Posterior vena cava (tissue), 2 donors: ENCODE measurements at places on chromosomes 1 and 21.
A peak's percentile ranks its signal among the peaks of the same experiment; 100 is the strongest.

DNA sequence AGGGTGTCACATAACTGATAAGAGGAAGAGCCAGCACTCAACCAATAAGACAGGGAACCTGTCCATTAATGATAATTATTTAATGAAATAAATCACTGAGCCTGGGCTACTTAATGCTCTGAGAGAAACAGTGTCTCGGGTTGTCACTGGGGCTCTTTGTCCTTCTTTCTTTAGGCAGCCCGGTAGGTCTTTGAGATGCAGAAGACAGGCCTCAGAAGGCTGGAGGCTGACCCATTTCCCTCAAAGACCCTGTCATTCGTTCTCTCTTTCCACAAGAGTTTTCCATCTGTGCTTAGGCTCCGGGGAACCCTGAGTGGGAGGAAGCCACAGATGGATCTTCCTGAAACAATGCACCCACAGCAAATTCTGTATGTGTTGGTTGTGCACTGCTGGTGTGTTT lies 68.2 kb downstream of the BRINP2 start:
- DNase-seq = no peak

DNA sequence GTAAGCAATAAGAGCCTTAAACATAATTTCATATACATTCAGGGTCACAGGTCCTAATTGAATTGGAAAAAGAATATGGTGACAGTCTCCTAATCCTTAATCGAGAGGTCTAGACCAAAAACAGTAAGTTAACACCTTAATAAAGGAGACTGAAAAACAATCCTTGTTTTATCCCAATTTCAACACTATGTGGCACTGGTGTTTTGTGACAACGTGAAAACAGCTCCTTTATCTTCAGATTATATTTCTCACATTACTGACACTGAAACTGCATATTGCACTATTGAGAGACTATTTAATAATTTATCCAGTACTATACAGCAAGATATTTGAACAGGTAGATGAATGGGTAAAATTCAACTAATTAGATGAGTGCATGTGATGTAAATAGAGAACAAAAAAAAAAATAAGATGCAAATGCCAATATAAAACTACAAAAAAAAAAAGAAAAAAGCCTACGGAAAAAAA lies 34.1 kb downstream of the TP53BP2 start:
- no peak for DNase-seq

- DNase-seq = no peak
Observed at GRCh38 chr1:2825487-2826189, 24.1 kb upstream of the TTC34 start.

DNA sequence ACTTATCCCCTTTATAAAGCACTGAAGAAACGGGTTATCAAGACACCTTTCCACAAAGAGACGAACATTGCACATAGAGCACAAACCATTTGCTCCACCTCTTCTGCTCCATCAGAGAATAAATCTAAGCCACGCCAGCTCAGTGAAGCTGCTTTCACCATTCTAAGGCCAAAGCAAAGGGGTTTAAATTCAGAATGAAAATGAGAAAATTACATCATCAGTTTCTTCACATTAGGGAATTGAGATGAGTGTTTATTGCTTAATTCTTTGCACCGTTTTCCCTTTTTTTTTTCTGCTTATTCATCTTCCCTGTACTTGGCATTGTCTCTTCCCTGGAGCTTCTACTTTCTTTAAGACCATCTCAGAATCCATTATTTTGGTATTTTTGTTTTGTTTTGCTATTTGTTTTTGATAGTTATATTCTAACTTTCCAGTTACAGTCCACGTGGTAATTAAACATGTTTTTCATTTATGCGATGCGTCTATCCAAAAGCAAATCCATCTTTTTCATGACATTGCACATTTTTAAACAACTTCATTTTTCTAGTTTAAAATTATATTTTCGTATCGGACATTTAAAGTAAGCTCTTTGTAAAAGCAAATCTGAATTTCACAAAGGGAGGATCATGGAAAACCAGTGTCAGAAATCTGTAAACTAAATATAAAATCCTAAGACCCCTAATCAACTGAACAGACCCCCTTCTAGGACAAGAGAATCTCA lies 1.9 kb upstream of the OR2T34 start:
- DNase-seq = no peak

- peak; percentile 70 for DNase-seq
Observed at GRCh38 chr21:42338729-42339715, 11.8 kb downstream of the TFF2 start.

GRCh38 chr1:201021630-201022492 lies 1.7 kb downstream of the KIF21B start:
- no peak for DNase-seq

DNA sequence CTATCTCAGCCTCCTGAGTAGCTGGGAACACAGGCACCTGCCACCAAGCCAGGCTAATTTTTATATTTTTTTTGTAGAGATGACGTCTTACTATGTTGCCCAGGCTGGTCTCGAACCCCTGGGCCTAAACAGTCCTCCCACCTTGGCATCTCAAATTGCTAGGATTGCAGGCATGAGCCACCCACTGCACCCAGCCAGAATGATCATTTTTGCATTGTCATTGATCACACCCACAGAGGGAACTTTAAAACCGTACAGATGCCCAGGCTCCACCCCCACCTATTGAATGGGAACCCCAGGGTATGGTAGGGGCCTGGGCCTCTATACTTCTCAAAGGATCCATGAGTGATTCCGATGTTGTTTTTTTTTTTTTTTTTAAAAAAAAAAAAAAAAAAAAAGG lies 36.7 kb downstream of the ETNK2 start:
- DNase-seq = no peak

GRCh38 chr1:45152126-45152525 lies 54.3 kb downstream of the ZSWIM5 start:
- DNase-seq = no peak

GRCh38 chr1:156419854-156420204 lies 50.8 kb downstream of the RHBG start:
- DNase-seq = no peak

DNA sequence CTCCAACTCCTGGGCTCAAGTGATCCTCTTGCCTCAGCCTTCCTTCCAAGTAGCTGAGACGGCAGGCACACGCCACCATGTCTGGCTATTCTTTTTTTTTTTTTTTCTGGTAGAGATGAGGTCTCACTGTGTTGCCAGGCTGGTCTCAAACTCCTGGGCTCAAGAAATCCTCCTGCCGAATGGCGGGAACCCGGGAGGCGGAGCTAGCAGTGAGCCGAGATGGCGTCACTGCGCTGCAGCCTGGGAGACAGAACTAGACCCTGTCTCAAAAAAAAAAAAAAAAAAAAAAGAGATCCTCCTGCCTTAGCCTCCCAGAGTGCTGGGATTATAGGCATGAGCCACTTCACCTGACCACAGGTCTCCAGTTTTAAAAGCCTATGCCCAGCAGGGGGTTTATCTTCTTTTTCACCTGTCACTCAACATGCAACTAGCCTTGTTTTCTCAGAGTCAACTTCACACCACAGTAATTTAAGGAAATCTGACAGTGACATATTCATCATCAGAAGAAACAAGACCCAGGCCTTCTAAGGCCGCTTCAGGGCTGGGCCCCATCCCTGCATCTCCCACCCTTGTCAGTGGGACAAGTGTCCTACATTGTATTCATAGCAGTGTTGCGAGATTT lies 38.3 kb upstream of the GALNT2 start:
- no peak for DNase-seq

DNA sequence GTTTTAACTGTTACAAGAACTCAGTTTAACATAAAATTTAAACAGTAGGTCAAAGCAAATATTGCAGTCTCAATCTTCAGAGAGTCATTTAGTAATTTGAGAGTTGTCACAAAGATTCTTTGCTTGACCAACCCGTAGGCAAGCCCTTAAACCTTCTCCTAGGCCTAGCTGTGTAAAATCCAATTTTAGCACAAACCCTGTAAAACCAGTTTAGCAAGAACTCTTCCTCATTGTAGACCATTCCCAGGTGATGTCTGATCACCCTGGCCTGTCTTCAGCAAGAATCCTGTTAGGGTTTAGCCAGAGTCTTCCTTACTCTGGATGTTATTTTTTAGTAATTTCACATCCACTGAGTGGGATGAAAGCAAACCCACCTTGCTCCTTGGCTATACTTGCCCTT lies 30.1 kb downstream of the LRIG2 start:
- no peak for DNase-seq

DNA sequence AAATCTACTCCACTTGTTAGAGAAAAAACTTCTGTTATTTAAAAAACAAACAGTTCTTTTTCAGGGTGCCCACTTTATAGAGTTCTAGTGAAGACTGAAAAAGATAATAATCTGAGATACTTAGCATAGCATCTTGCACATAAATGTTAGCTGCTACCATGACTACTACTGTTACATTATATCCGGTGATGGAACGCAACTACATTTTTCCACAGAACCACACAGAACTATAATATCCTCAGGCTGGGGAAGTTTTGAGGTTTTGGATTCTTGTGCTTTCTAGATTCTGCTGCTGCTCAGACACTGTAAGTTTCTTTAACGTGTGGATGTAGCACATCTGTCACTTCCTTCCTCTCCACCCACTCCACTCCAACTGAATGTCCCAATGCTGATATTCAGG lies 110.3 kb downstream of the PTPN14 start:
- DNase-seq = no peak

GRCh38 chr1:105655032-105655431 lies 1401.4 kb upstream of the PRMT6 start:
- no peak for DNase-seq

DNA sequence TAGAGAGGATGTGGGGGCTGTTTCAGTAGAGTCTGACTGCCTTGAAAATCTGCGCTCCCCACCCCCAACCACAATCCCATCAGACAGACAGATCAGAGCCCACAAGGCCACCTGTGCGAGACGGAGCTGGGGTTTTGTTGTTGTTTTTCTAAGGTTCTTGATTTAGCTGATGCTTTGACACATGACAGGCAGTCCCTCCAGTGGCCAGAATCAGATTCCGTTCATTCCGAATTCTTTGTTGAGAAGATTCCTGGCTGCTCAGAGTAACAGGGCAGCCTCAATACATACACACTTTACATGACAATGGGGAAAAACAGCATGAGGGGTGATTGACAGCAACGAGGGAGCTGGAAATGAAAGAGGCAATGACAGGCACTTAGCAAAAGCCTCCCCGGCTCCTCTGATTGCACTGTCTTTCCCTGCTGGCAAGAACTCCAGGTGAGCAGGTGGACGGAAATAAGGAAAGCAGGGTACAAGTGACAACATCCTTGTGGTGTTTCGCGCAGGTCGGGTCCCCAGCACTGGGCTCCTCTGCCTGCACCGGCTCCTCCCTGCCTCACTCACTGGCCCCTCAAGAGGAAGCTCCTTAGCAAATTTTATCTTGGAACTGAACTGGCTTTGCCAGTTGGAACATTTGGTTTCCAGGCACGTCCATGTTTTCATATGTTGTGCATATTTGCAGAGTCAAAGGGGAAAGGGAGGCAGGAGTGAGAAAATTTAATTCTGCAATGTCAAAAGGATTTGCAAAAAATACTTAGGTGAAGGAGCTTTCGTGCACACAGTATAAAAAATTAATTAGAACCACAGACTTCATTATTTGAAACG lies 148.7 kb downstream of the PGBD5 start:
- peak; percentile 62 for DNase-seq

DNA sequence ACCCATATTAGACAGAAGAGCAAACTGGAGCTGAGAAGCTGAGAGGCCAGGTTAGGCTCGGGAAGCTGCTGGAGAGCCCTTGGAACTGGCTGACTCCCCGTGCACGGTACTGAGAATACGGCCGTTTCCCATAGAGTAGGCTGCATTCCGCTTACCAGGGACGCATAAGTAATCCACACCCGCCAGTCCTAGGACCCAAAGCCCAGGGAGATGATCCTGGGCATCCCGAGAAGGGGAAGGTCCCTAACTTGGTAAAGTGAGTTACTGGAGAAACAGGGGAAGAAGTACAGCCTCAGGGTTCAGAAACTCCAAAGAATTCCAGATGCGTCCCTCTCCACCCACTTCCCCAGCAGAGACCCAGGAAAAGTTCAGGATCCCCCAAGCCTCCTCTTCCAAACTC lies 1.3 kb downstream of the LRRC38 start:
- DNase-seq = no peak

- DNase-seq = no peak
Observed at GRCh38 chr1:118209648-118210047, 24.6 kb upstream of the SPAG17 start.

GRCh38 chr1:201503397-201504176 lies 3.3 kb downstream of the CSRP1 start:
- no peak for DNase-seq

DNA sequence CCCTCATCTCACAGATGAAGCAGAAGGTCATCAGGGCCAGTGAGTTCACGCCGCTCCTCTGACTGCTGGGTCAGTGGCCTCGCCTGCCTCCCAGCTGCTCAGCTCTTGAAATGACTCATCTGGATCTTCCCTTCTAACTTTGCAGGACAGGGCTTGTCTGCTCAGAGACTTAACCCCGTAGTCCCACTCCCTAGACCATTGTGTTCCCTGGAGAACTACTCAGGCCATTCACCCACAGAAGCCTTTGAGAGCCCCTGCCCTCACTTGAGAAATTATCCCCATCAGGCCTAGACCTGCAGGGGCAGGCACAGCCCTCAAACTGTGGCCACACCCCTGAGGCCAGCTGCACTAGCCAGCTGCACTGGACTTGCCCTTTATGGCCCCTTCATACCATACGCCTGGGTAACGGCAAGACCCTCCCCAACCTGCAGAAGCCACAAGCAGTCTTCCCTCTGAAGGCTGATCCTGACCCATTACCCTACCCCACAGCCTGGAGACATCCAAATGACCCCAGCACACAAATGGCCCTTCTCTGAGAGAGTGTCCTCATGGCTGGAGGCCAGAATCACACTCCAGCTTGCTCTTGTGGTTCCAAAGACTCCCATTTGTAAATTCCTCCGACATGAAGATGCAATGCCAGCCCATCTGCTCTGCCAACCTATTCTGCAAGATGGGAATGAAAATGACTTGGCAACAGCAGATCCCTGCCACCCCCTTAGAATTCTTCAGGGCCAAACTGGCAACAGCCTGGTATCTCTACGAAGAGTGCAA lies 33.2 kb downstream of the RCSD1 start:
- no peak for DNase-seq

DNA sequence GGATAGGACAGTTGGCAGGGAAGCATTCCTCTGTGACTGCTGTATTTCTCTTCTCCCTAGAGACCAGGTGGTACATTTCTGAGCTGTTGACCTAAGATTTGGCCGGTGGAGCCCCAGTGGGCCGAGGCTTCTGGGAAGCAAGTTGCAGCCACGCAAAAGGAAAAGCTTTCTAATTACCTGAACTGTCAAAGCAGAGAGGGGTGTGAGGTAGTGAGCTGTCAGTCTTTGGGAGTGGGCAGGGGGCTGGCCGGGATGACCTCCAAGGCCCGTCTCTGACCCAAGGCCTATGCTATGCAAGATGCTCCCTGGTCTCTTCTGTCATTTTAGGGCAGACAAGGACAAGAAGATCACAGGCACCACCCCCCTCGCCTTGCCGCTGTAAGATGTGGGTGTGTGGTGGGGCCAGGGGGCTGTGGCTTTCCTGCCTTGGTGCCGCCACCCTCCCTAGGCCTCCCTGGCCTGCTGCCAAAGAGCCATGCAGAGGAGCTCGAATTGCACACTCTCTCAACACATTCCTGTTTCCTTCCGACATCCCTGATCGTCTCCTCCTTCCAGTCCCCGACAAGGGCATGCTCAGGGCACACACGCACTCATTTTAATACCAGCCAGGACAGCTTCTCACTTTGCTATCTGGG lies 7.7 kb downstream of the PADI1 start:
- no peak for DNase-seq

DNA sequence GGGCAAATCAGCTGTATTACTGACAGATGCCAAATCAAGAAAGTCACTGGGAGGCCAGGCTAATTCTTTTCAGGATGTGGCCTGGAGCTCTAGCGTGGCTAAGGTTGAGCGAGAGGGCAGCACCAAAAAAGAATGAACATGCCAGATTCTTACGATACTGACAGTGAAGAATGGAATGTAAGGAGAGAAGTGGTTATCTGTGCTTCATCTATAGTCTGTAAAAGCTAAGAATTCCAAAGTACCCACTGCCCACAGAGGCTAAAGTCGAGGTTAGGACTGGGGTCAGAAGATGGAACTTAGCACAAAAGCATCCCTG lies 32.7 kb downstream of the TFAP2E start:
- DNase-seq = no peak
